Lung microvascular endothelial cell (primary cell): ENCODE measurements at places on chromosomes 4 and X. TPM values are rescaled to one million over a fixed set of nuclear protein-coding genes. Genes with fewer than 3 reads are reported as not detected.

- no peak for DNase-seq
Observed at GRCh38 chr4:15106399-15106798, 104.1 kb downstream of the CPEB2 start.

DNA sequence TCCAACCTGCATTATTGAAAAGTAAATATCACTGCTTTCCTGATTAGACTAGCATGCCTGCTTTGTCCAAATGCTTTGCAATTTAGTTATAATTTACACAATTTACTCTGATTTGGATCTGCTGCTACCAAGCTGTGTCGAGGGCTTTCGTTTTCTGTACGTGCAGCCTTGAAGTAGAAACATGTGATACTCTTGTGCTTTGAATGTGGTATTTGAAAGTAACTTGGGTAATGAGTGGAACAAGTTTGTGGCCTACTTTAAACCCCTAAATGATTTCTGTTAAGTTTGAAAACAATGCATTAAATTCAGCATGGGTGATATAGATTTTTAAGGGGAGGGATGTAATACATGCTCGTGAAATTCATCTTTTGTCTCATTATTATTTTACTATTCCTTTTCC, 240.7 kb downstream of the IQCM start:
- no peak for DNase-seq

- DNase-seq, result peak; percentile 54
Observed at GRCh38 chr4:159104694-159105414, 2.0 kb downstream of the RAPGEF2 start.

- no peak for DNase-seq
Observed at GRCh38 chr4:172412851-172413580, 599.8 kb downstream of the GALNTL6 start.

DNA sequence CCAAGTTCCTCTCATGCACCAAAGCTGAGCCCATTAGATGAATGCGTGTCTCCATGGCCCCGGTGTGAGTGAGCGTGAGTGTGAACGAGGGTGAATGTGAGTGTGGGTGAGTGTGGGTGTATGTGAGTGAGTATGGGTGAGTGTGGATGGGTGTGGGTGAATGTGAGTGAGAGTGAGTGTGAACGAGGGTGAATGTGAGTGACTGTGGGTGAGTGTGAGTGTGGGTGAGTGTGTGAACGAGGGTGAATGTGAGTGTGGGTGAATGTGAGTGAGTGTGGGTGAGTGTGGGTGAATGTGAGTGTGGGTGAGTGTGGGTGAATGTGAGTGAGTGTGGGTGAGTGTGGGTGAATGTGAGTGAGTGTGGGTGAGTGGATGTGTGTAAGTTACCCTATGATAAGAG, 1521.8 kb upstream of the TENM3 start:
- no peak for DNase-seq

DNA sequence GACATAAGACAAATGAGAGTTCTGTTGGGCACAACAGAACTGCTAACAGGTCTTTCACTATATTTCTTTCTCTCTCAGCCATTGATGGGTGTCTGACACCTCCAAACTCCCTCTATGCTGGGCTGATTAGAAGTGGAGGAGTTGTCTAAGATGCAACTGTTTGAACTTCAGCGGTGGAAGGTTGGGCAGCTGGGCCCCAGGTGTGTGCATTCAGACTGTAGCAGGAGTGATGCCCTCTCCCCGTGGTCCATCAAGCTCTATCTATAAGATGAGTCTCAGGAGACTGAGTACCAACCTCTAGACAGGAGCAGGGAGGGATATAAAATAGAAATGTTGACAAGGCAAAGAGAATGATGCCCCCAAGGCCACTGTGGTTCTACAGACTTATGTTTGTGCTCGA, 28.2 kb upstream of the CHRNA9 start:
- DNase-seq, result no peak

GRCh38 chrX:739611-740010, 109.0 kb downstream of the SHOX start:
- DNase-seq, result no peak

- DNase-seq, result no peak
Observed at GRCh38 chrX:29187264-29187663, 600.0 kb downstream of the IL1RAPL1 start.

- DNase-seq, result no peak
Observed at GRCh38 chr4:22486276-22486675, 29.6 kb downstream of the ADGRA3 start.

Gene ASMT
- total RNA-seq, result not detected in 2 replicates

Gene SLC25A43
- 9.8 and 12.5 TPM in 2 replicates for total RNA-seq

Gene ELF4
- total RNA-seq, result 9.7 and 10.2 TPM in 2 replicates

Gene MAGEA4
- total RNA-seq, result not detected in 2 replicates

Gene F8A2
- total RNA-seq, result not detected in 2 replicates

Gene NHSL2
- total RNA-seq, result 14.1 and 19.2 TPM in 2 replicates
